Natural killer cell (primary cell): ENCODE measurements at places on chromosomes 3 and 15. TPM values are rescaled to one million over a fixed set of nuclear protein-coding genes. Genes with fewer than 3 reads are reported as not detected.

The CASR gene
- not detected for total RNA-seq

The GABRR3 gene
- not detected for total RNA-seq

The CRTC3 gene
- 92.4 TPM for total RNA-seq

The MYH15 gene
- total RNA-seq = 0.05 TPM

The ZNF860 gene
- not detected for total RNA-seq

The RTP3 gene
- total RNA-seq = not detected

The DCLK3 gene
- not detected for total RNA-seq

The SV2B gene
- not detected for total RNA-seq

The IL12A gene
- 3.3 TPM for total RNA-seq

The TMF1 gene
- 76.9 TPM for total RNA-seq

The CIAO2A gene
- total RNA-seq = 22.9 TPM

The AP3B2 gene
- 0.59 TPM for total RNA-seq

The PCSK6 gene
- 1.5 TPM for total RNA-seq

The CLDN16 gene
- not detected for total RNA-seq

The HTR3E gene
- total RNA-seq = not detected

The AADACL2 gene
- total RNA-seq = not detected

The CCR9 gene
- not detected for total RNA-seq

The PLA2G4D gene
- not detected for total RNA-seq

The FANCD2OS gene
- not detected for total RNA-seq

The FRMD4B gene
- total RNA-seq = 9.4 TPM

The NR2F2 gene
- total RNA-seq = not detected

The RASGRF1 gene
- total RNA-seq = not detected

The CHRFAM7A gene
- total RNA-seq = 32.5 TPM

The GPR149 gene
- total RNA-seq = not detected
